CD4-positive, alpha-beta T cell treated with Interleukin-12 subunit alpha and Interleukin-12 subunit beta, for 1 hour (primary cell): ENCODE measurements at places on chromosomes 3 and 15.

GRCh38 chr3:173109143-173109542 lies 31.9 kb downstream of the SPATA16 start:
- DNase-seq, result no peak

DNA sequence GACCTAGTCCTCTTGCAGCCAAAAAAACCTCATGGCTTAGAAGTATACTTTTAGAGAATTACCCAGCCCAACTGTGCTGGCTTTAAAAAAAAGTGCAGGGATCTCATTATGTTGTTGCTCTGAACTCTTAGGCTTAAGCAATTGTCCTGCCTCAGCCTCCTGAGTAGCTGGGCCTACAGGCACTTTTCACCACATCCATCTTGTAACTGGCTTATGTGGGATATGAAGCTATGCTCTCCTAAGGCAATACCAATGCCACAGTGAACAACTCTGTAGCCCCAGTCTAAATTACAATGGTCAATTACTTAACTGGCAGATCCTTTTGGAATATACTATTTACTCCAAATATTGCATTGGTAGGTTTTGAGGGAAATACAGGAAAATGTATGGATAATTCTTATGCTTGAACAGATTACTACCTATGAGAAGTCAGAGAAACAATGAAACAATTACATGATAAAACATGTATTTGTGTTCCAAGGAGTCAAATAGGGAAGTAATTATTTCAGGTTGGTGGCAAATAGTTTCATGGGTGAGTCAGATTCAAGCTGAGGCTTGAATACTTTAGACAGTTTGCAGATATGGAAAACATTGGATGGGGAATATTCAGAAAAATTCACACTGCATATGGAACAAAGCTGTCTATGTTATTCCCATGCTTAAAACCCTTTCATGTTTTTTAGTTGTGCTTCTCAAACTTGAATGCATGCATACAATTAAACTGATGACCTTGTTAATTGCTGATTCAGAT lies 34.6 kb upstream of the GPR149 start:
- DNase-seq, result no peak

- no peak for DNase-seq
Measured at GRCh38 chr3:5004319-5005152, 25.3 kb downstream of the BHLHE40 start.

- DNase-seq, result no peak
Measured at GRCh38 chr15:35618260-35619188, 72.6 kb upstream of the DPH6 start.

DNA sequence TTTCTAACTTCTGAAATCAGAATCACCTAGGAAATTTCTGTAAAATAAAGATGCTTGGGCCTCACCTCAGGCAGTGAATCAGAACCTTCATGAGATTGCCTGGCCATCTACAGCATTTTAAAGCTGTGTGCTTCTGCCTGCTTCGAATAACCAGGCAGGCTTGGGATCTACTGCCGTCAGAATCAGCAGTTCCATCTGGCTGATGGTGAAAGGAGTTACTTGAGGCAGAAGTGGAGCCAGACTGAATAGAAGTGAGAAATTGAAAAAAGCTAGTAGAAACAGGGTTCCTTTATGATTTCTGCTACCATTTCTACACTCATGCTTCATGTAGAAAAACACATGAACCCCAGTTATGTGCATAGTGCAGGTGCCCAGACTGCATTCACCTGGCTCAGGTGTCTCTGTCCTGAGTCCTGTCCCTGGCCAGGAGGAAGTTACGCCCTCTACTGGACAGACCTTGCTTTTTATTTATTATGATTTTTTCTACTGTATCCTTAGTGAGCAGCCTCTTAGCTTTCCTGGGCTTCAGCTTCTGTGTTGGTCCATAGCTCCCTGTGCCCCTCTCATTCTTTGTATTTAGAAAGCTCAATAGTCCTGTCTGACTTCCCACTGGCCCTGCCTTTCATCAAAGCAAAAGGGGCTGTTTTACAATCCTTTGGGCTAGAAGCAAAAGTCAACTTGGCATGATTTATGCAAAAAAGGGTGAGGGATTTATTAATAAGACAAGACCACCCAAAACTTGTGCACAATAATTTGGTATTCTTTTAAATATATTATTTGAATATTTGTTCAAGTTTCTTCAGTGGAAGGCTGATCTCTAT lies 200.8 kb upstream of the GOLGA6L4 start:
- DNase-seq, result no peak

- DNase-seq, result no peak
Measured at GRCh38 chr3:178482981-178483380, 53.3 kb upstream of the KCNMB2 start.

DNA sequence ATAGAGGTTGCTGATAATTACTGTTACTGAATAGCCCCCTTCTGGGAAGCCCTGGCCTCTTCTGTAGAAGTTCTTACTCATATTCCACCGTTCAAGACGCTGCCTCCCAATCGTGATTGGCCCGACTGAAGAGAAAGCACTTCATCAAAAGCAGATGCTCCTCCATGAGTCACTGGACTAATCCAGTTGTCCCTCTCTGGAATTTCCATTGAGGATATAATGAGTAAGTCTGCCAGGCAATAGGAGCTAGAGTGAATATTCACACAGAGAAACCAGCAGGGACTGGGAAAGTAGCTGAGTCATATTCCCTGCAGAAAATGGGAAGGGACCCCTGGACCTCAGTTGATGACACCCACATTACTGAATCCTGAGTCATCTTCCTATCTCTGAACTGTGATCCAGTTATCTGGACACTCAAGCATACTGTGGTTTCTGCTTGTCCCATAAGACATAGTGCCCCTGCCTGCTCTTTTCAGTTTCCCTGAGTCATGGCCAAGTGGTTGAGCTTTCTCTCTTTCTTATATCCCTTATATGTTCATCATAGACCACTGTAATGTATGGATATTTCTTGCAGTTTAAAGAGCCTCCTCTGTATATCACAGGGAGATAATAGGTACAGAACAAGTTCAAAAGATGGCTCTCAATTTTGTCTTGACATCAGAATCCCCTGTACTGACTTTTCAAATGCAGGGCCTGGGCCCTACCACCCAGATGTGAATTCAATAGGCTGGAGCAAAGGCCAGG lies 151.2 kb upstream of the CDIN1 start:
- DNase-seq, result no peak

GRCh38 chr3:158355623-158356588 lies 215.1 kb upstream of the MLF1 start:
- no peak for DNase-seq

- DNase-seq, result no peak
Measured at GRCh38 chr3:138009476-138010272, at the start of gene CLDN18. Gene CLDN18, plus strand, starts transcription at chr3:138010165. Its CDS starts 61 bp downstream, at chr3:138010226.

DNA sequence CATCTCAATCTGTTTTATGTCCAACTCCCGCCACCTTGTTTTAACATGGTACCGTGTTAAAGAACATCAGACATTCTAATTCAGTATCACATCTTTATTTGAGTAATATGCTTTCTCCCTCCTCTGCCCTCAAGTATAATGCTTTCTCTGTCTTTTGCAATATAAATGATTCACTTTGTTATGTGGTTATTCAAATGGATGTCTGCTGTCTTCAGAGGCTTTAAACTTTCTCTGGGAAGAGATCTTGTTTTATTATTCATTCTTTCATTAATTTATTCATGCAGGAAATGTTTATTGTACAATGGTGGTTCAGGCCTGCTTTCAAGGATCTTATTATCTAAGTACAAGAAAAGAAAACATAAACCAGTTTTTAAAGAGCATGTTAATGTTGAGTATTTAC lies 57.1 kb downstream of the RAP2B start:
- DNase-seq, result no peak

- no peak for DNase-seq
Measured at GRCh38 chr3:172394692-172395091, 53.6 kb downstream of the GHSR start.

DNA sequence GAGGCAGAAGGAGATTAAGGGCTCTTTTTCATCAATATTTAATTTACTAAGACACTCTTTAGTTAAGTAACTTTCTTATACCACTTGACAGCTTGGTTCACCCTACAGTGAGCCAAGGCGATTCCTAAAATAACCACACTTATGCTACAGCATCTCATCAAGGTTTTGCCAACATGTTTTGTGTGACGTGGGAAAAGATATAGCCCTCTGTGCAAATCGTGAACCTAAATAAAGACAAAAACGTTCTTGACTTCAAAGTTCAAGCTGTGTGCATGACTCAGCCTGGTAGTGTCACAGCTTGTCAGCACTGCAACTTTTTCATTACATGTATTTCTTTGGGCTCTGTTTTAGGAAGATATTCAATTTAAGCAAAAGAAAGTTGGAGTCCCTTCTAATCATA lies 297.0 kb upstream of the EPHA3 start:
- DNase-seq, result no peak

DNA sequence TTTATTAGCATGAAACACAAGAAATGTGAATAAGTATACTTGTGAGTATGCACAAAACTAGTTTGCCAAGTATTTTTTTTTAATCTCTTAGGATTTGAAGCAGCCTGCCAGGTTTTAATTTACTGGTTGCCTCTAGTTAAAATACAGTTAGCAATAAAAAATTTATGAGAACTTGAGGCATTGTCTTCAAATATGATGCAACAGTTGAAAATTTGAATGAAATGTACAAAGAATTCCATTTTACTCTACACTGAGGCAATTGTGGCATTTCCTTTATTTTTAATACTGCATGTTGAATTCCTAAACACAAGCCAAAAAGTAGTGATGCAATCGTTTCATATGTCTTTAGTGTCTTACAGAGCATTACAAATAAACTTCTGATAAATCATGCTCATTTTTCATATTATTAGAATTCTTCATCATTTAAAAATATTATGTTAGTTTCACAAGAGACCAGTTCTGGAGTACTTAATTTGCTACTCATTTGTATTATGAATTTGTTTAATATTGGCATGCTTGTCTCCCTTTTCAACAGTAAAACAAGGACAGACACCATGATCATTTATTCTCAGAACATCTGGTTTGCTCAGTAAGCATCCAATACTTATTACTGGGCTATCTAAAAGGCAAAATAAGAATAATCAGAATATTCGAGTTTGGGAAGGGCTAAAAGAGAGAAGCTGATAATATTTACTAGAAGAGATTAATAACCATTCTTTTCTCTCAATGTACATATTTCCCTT lies 124.8 kb upstream of the PTX3 start:
- DNase-seq, result no peak

DNA sequence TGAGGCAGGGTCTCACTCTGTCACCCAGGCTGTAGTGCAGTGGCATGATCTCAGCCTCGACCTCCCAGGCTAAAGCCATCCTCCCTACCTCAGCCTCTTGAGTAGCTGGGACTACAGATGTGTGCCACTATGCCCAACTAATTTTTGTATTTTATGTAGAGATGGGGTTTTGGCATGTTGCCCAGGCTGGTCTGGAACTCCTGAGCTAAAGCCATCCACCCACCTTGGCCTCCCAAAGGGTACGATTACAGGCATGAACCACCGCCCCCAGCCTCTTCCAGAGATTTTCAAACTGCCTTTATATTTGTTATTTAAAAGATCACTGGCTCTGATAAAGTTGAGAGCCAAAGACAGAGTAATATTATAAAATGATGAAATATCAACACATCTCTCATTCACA lies 37.3 kb downstream of the BSN start:
- DNase-seq, result no peak

DNA sequence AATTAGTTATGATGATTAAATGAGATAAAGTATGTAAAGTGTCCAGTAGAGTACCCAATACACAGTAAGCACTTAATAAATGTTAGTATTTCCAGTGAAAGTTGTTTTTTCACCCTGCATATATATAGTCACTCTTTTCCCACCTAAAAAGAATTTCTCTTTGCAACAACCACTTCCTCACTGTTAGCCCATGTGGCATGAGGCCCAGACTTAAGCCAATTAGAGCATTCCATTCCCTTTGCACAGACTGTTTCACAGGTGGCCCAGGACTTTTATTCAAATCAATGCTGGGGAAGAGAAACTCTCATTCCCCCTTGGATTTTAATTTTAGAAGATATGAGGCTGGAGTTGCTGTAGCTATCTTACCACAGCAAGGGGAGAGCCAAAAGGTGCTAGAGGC lies 3.7 kb downstream of the IFT80 start:
- no peak for DNase-seq

GRCh38 chr3:191269289-191270085 lies 59.7 kb upstream of the CCDC50 start:
- no peak for DNase-seq

DNA sequence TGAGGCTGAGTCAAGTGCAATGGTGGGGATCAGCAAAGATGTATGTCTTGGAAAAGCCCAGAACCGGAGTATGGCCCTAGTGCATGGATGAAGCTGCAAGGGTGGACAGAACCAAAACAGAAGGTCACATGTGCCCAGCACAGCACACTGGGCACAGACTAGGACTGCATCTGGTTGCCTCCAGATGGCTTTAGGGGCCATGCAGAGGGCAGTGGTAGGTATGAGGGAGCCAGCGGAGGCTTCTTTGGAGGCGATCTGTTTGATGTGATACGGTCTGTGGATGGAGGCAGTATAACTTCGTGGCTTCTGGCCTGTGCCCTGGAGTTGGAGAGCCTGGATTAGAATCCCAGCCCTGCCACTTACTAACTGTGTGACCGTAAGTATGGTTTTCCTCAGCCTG lies 29.4 kb downstream of the SV2B start:
- DNase-seq, result no peak

DNA sequence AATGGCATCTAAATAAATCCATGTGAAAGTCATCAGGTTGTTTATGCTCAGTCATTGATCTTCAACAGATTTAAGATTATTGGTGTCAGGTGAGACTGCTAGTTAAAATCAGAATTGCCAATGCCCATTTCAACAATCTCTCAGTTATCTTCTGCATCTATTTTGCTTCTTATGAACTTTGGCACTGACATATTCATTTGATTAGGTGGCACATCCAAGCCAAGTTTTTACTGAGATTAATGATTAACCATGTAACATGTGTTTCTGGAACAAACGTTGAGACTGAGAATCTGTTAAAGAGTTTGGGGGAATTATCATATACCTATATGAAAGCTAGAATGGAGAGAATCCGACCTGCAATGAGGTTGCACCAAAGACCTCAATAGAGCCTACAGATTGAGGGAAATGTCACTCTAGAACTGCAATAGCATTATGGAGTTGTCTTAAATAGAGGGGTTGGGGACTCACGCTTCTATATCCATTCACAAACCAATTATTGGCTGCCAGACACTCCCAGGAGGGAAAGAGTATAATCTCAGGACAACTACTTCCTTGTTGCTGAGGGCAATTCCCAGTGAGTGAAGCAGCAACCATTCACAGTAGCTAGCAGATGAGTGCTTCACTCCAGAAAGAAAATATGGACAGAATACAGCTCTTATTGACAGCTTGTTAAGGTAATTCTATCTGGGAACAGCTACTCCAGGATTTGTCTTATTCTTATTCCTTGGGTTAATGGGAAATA lies 891.3 kb downstream of the SQOR start:
- DNase-seq, result no peak

GRCh38 chr15:91289324-91289723 lies 189.3 kb downstream of the SV2B start:
- no peak for DNase-seq

DNA sequence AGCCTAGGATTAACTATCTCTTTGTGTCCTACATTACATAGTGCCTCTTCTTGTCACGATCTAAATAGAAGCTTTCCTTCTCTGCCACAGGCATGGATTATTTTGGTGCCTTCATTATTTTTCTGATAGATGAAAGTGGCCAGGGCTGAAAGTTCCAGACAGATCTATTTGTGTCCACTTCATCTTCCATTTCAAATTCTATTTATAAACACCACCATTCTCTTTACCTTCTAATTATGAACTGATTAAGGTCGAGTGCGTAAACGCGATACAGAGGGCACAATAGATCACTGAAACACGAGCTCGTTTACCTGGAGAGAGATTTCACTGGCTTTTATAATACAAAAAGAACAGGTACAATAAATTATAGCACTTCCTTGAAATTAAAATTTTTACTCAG lies 105.0 kb downstream of the EDEM1 start:
- no peak for DNase-seq
